Effector memory CD4-positive, alpha-beta T cell (primary cell): ENCODE measurements at places on chromosomes 6 and 20.
A peak's percentile ranks its signal among the peaks of the same experiment; 100 is the strongest.

DNA sequence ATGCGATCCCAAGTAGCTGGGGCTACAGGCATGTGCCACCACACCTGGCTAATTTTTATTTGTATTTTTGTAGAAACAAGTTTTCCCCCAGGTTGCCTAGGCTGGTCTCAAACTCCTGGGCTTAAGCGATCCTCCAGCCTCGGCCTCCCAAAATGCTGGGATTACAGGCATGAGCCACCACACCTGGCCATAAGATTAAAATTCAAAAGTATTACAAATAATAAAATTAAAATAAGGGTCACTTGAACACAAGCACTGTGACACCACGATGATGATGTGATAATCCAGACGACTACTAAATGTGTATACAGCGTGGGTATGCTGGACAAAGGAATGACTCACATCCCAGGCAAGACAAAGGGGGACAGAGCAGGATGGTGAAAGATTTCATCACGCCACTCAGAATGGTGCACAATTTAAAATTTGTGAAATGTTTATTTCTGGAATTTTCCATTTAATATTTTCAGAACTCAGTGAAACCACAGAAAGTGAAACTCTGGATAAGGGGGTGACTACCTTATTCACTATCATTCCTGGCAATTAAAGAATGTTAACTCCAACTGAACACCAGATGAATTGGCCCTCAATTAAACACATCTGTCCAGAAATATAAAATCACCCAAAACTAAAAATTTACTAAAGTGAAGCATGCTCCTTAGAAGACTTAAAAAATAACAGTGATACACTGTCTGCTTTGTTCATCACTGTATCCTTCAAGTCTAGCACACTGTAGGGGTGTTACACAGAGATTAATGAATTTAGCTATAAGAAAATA, 13.1 kb downstream of the B4GALT5 start:
- no peak for DNase-seq

DNA sequence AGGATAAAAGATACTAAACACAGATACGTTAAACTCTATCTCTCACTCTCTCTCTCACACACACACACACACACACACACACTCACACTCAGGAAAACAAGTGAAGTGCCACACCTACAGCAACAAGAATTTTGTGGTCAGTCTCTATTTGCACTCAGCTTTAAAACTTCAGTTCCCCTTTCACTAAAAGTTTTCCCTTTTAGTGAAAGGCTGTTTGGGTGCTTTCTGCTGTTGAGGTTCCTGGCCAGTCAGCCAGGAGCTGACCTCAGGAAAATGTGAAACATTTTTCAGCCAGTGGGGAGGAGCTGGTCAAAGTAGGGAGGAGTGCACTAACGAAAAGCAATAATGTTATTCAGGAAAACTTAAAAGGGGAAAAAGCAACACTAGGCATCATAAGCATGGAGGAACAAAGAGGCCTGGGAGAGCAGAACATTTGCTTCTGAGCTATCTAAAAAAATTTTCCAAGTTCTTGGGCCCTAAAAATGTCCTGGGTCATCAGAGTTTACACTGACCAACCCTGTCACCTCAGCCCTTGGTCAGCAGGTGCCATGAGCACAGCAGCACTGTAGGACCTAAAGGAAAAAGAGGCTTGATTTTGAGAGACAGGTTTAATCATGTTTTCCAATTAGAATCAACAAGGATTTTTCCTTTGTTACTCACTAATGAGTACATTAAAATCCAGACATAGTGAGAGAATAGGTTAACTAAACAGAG, 30.7 kb upstream of the NT5E start:
- DNase-seq = no peak

GRCh38 chr20:14207591-14207990, 129.8 kb downstream of the FLRT3 start:
- DNase-seq = no peak

- no peak for DNase-seq
Measured at GRCh38 chr6:120451508-120451907, 882.8 kb downstream of the TBC1D32 start.

DNA sequence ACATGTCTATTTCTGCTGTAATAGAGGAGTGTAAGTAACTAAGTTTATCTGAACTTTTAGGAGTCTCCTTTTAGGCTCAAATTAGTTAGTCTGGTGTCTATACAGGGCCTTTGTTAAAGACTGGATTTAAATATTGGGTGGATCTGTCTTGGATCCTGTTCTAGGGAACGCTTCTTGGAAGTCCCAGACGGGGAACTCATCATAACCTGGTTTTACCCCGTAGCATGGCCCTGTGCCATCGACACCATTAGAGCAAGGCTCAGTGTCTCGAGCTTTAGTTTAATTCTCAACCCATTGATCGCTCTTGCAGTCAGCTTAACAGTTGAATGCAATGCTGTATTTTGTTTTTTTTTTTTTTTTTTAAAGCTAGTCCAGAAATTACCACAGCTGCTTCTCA, 89.9 kb downstream of the CARMIL1 start:
- DNase-seq = no peak

DNA sequence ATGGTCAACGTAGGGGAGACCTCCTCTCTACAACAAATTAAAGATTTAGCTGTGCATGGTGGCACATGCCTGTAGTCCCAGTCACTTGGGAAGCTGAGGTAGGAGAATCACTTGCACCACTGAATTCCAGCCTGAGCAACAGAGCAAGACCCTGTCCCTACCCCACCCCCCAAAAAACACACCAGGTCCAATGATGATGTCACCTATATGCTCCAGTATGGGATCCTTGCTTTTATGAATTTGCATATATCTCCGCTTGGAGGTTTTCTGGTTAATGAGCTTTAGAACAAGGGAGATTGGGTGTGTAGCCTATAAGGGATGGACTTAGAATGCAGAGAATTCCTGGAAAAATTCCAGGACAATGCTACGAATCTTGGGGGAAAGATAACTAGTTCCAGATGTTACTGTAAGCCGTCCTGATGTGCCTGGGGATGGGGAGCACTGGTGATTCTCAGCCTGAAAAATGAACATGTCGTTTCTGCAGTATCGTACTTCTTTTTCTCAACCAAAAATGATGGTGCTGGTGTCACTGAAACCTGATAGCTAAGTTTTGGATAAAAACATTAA, 61.1 kb downstream of the ZBTB2 start:
- no peak for DNase-seq

DNA sequence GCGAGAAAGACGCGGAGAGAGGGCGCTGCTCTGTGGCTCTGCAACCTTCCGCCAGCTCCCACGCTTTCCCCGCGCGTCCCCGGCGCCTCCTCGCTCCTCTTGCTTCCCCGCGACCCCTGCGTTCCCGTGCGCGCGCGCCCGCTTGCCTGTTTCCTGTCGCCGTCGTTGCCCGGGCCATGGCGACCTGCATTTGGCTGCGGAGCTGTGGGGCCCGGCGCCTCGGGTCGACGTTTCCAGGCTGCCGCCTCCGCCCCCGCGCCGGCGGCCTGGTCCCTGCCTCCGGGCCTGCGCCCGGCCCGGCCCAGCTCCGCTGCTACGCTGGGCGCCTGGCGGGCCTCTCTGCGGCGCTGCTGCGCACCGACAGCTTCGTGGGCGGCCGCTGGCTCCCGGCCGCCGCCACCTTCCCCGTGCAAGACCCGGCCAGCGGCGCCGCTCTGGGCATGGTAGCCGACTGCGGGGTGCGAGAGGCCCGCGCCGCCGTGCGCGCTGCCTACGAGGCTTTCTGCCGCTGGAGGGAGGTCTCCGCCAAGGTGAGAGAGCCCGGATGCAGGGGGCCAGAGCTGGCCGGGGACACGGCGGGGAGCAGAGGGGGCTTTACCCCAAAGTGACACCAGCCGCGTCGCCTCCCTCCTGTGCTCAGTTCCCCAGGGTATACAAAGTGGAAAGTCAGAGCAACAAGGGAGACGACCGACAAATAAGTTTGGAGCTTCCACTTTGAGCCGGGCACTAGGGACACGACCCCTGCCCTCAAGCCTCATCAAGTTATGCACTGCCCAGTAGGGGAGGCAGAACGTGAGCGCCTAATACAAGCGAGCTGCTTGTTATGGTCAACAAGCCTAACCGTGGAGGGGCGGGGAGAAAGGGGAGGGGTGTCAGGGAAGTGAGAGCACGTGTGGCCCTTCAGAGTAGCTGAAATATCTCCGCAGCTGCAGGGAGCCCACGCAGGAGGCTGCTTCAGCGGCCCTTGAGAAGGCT, at the start of gene ALDH5A1:
Gene ALDH5A1 (plus strand): TSS at position 149 of the 975 bp plus-strand sequence. CDS start 28 bp downstream, at position 177.
- peak; percentile 57 for DNase-seq

DNA sequence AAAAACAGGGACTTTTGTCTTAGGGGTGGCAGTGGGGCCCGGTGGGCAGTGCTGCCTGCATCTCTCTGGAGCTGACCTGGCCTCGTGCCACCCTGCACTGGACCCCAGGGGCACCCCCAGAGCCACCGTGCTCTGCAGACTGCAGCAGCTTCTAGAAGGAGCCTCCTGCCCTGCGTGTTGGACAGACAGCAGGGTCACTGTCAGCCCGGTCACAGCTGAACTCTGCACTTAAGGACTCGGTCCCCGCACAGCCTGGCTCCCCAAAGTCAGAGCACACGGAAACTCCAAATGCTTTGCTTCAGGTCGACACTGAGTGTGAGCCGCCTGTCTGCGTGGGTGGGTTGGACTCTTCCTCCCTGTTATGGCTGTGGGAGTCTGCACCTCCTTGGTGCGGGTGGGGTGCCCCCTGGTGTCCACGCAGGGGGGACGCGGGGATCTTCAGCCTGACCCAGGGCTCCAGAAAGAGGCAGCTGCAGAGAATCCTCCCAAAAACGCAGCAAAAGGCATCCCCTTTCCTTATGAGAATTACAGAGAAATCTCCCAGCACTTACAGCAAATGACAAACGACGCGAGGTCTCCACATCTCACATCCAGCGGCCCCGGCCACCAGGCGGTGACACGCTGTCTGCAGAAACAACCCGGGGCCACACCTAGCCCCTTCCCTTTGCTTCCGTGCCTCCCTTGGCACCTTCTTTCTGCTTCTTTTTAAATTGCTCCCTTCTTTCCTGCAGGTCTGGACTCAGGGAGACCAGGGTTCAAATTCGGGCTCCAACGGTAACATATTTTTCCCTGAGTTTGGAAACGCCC, 36.3 kb upstream of the DACT2 start:
- no peak for DNase-seq

GRCh38 chr20:48198929-48199451, 413.7 kb upstream of the SULF2 start:
- no peak for DNase-seq

GRCh38 chr6:22880686-22881433, 311.5 kb downstream of the HDGFL1 start:
- no peak for DNase-seq

DNA sequence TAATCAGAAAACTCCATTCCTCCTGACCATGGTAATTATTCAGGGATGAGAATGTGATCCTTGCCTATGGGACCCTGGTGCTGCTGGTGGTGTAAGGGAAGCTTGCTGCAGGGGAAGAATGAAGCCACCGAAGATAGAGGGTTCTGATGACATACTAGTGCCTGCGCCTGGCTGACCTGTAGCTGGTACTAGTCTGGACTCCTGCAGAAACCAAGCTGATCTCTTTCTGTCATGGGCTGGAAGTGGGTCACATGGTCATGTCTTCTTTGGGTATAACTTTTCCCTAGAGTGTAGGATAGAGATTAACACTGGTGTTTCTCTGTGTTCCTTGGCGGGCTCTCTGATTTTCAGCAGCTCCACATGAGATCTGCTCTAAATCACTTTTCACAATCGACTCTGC, 8.6 kb upstream of the SLC4A11 start:
- no peak for DNase-seq

DNA sequence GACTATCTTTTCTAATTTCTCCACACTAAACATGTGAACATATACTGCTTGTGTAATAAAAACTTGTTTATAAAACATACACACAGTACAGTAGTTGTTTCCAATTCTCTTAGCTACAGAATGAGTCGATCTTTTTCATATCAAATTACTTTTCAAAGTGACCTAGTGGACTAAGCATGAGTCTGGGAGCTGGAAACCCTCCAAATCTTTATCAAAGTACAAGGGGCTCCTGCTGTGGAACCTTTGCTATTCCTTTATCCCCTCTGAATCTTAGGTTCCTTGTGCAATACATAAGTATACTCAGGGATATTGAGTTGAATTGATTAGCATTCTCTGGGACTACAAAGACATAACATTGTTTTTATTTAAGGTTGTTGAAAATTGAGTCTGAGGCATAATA, 48.7 kb upstream of the TAB2 start:
- DNase-seq = no peak

DNA sequence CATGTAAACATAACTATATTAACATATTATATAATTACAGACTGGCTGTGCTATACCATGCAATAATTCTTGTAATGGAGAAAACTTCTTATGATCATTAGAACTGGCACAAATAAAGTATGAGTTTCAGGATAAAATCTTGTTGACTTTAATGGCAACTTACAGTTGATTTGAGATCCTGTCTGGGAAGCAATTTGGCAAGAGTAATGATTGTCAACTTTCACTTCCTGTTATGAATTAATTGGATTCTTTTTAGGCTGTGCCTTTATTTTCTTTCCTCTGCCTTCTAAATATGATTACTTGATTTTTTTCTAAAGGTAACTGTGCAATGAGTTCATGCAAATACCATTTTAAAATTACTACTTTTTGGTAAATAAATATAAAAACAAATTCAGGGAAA, 158.1 kb upstream of the B3GAT2 start:
- no peak for DNase-seq

DNA sequence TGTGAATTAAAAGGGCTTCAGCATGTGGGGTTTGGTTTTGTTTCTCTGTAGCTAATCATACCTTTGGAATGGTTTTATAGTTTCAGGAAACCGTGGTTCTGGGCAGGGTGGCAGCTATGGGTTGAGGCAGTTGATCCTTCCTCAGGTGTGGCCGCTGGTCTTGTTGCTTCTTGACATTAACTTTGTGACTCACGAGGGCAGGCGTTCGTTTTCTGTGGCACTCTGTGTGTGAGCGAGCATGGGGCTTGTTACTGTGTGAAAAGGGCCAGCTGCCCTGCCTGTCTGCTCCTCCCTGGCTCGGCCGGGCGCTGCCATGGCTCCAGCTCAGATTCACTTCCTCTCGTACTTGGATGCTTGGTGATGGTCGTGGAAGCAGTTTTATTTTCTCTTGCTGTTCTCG, 16.2 kb downstream of the DNAJC5 start:
- no peak for DNase-seq

GRCh38 chr6:16762268-16762549, 949 bp upstream of the ATXN1 start:
- DNase-seq = no peak

DNA sequence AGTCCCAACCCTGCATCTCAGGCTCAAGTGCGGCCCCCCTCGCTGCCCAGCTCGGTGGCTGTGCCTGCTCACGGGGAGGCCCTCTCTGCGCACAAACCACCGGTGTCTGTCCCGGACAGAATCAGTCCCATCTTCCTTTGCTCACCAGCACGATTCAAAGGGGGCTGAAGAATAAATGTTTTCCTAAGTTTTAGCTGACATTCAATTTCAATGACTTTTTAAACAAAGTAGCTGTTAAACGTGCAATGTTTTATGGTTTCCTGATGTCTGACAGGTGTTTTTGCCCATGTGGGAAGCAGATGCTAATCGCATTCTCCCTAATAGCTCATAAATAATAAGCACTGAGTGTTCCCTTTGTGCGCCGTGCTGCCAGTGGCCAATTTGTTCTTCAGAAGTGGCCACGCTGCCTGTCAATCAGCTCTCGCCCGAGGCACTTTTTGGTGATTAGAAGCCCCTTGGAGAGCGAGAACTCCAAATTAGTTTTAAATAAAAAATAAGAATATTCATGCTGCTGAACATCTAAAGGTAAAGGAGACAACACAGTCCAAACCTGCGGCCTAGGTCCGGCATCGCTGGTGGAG, 26.3 kb downstream of the BHLHE23 start:
- no peak for DNase-seq
